Erythroblast (primary cell): ENCODE measurements at places on chromosomes 4 and X.

DNA sequence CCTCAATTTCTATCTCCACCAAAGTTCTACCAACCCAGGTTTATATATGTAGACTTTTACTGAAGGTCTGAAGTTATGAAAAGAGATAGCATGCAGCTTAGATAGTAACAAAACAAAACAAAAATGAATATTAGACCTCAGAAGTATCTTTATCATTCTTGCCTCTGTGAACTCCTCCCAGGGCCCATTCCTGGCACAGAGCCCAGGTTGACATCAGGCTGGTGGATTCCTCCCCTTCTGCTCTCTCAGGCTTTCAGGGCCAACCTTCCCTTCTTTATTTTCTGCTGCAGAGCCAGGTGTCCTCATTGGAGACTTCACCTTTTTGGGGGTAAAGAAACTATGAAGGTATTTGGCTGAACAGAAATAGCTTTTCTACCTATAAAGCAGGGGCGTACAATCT, 112.8 kb upstream of the PITX2 start:
- no peak for DNase-seq

- no peak for DNase-seq
Observed at GRCh38 chr4:123477711-123478209, 81.2 kb downstream of the SPRY1 start.

DNA sequence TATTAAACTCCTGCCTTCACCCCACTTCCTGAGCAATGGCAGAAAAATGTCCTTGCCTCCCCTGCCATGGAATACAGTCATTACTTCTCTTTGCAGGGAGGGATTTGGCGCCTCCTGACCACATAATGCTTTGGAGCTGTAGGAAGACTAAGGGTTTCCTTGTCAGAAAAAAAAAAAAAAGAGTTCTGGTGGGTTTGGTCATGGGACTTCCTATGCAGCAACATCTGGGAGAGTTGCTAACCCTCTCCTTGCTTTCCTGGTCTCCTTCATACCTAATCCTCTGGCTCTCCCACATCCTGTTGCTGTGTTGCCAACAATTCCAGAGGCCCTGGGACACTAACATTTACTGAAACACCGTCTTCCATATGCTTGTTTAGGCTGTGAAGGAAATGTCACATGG, 75.1 kb upstream of the MBNL3 start:
- DNase-seq, result no peak

GRCh38 chr4:88660446-88661294, 37.0 kb downstream of the NAP1L5 start:
- DNase-seq, result no peak
